Activated CD4-positive, alpha-beta T cell treated with anti-CD3 and anti-CD28 coated beads, Interleukin-2, amount 10 ng/mL, durations not matched to agents 24 days and 14 days (primary cell): ENCODE measurements at places on chromosomes 12 and 14. TPM values are rescaled to one million over a fixed set of nuclear protein-coding genes. Genes with fewer than 3 reads are reported as not detected.

SPTSSA gene
- 20.3 and 21.2 TPM in 2 replicates for total RNA-seq

DPPA3 gene
- not detected in 2 replicates for total RNA-seq

CCDC197 gene
- not detected in 2 replicates for total RNA-seq

CABP1 gene
- 0.16 and 0.17 TPM in 2 replicates for total RNA-seq

NUBPL gene
- 12.1 and 12.3 TPM in 2 replicates for total RNA-seq

GPR135 gene
- total RNA-seq = 1.8 and 2.0 TPM in 2 replicates

LMO3 gene
- not detected in 2 replicates for total RNA-seq

TMPRSS12 gene
- not detected in 2 replicates for total RNA-seq

L3HYPDH gene
- total RNA-seq = 20.8 TPM in 2 replicates

CLEC4C gene
- total RNA-seq = not detected in 2 replicates

MCRS1 gene
- total RNA-seq = 71.4 and 79.6 TPM in 2 replicates

AMN1 gene
- 2.3 and 2.4 TPM in 2 replicates for total RNA-seq

INSM2 gene
- not detected in 2 replicates for total RNA-seq

MMP19 gene
- not detected in 2 replicates for total RNA-seq

CCDC60 gene
- not detected in 2 replicates for total RNA-seq

AICDA gene
- not detected in 2 replicates for total RNA-seq

TAS2R50 gene
- total RNA-seq = 0.56 and 1.0 TPM in 2 replicates

SLC5A8 gene
- not detected in 2 replicates for total RNA-seq

CMTM5 gene
- total RNA-seq = not detected in 2 replicates

DCTN2 gene
- 78.9 and 80.9 TPM in 2 replicates for total RNA-seq

C12orf42 gene
- total RNA-seq = not detected in 2 replicates

BDKRB2 gene
- total RNA-seq = not detected in 2 replicates

NPFF gene
- 0.57 TPM in 1 of 2 replicates, not detected in the other for total RNA-seq

MYO1H gene
- total RNA-seq = not detected in 2 replicates

FAM177A1 gene
- 37.9 and 41.6 TPM in 2 replicates for total RNA-seq

FAM222A gene
- total RNA-seq = 1.3 and 1.5 TPM in 2 replicates

CLEC14A gene
- total RNA-seq = not detected in 2 replicates

KRT6B gene
- total RNA-seq = not detected in 2 replicates

OR10G3 gene
- not detected in 2 replicates for total RNA-seq

TSHR gene
- not detected in 2 replicates for total RNA-seq
